ENCODE measurements at places on chromosomes 7 and 10. TPM values are rescaled to one million over a fixed set of nuclear protein-coding genes. Genes with fewer than 3 reads are reported as not detected.

PLXDC2 gene
- 143 TPM for total RNA-seq

NRP1 gene
- total RNA-seq, result 127 TPM

SLC26A5 gene
- 1.8 TPM for total RNA-seq

PLEKHA8 gene
- 8.8 TPM for total RNA-seq

DNA sequence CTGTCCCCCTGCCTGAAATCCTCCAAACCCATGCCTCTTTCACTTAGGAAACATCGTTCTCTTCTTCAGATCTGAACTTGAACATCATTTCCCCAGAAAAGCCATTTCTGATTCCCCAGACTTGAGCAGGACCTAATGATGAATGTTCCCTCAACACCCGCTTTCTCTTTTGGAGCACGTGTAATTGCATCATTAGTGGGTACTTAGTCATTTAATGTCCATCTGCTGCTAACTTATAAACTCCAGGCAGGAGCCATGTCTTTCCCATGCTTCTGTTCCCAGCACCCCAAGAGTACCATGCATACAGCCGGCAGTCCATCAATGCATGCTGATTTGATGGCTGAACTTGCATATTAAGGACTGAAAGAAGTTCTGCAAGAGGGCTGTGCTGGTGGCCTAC is 36.5 kb upstream of the ECHDC3 start:
- no peak for DNase-seq

DNA sequence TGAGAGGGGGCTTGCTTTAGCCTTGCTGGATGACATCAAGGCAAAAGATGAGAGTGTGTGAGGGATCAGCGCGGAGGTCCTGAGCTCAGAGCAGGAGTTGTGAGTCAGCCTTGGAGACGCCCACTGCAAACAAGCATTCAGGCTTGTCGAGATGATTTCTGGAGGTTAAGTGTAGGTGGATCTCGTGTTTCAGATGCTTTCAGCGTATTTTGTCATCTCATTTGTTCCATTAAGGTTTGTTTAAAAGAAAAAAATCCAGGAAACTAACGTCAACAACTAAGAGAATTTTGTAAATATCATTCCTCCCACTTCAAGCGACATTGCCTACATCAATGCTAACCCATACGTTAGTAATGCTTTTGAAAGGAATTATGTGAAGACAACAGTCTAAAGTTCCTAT is 715.4 kb upstream of the NRP1 start:
- no peak for DNase-seq

DNA sequence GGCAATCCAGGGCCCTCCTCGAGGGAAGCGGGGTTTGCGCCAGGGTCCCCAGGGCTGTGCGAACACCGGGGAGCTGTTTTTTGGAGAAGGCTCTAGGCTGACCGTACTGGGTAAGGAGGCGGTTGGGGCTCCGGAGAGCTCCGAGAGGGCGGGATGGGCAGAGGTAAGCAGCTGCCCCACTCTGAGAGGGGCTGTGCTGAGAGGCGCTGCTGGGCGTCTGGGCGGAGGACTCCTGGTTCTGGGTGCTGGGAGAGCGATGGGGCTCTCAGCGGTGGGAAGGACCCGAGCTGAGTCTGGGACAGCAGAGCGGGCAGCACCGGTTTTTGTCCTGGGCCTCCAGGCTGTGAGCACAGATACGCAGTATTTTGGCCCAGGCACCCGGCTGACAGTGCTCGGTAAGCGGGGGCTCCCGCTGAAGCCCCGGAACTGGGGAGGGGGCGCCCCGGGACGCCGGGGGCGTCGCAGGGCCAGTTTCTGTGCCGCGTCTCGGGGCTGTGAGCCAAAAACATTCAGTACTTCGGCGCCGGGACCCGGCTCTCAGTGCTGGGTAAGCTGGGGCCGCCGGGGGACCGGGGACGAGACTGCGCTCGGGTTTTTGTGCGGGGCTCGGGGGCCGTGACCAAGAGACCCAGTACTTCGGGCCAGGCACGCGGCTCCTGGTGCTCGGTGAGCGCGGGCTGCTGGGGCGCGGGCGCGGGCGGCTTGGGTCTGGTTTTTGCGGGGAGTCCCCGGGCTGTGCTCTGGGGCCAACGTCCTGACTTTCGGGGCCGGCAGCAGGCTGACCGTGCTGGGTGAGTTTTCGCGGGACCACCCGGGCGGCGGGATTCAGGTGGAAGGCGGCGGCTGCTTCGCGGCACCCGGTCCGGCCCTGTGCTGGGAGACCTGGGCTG is 26.0 kb downstream of the PRSS2 start:
- no peak for DNase-seq

DNA sequence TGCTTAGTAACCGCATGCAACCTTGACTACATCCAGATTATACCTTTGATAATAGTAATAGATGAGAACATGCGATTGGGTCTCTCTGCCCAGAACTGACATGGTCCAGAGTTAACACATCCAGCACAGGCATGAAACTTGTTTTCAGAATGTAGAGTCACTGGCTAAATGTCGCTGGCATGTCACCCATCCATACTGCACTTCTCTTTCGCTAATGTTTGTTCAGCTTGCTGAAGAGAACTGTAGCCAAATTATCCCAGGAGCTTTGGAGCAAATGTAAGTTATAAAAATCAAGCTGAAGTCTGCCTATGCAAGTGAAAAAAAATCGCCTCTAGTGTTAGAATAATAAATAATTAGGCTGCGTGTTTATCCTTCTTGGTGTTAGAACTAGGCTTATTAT is 98.2 kb downstream of the PRTFDC1 start:
- no peak for DNase-seq

- DNase-seq, result no peak
These were observed 104.1 kb downstream of the ARHGAP22 start for GRCh38 chr10:48500771-48501170.

DNA sequence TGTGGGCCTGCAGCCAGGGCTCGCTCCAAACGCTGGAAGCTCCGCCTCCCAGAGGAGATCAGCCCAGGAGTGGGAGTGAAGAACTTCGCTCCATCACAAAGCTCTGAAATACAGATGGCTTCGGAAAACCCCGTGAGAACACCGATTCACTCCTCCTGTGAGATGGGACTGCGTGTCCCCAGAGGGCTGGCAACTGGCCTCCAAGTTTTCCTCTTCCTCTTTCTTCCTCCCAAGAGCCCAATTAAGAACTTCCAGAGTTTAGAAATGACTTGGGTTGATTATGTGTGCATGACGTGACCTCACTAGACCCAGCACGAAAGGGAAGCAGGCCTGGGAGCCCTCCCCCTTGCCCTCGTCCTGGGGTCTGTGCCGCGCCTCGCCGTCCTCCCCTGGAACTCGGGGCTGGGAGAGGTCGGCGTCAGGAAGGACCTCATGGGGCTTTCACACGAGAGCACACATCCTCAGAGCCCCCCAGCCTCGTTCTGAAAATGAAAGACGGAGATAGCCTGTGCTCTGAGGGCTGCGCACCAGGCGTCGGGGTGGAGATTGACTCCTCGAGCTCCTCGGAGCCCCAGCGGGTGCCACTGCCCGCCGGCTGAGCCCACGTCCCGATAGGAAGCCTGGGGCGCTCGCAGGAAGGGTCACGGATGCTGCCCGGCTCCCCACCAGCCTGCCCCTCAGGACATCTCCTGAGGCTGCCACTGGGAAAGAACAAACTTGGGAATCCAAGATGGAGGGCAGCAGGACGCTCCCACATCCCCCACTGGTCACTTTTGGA is 37.8 kb downstream of the PTPRN2 start:
- peak; percentile 42 for DNase-seq

DNA sequence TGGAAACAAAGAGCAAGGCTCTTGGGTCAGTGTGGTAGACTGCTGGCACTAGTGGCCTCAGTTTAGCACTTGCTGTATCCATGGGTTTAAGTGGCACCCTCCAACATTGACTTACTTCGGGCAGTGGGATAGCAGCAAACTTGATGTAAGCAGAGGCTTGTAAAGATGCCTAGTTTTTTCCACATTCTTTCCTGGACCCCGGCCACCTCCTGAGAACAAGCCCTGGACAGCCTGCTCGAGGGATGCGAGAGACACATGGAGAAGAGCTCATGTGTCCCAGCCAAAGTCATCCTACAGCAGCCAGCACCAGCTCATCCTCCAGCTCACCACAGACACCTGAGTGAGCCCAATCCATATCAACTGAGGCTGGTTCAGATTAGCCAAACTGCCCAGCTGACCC is 142.7 kb upstream of the PCBD1 start:
- no peak for DNase-seq

DNA sequence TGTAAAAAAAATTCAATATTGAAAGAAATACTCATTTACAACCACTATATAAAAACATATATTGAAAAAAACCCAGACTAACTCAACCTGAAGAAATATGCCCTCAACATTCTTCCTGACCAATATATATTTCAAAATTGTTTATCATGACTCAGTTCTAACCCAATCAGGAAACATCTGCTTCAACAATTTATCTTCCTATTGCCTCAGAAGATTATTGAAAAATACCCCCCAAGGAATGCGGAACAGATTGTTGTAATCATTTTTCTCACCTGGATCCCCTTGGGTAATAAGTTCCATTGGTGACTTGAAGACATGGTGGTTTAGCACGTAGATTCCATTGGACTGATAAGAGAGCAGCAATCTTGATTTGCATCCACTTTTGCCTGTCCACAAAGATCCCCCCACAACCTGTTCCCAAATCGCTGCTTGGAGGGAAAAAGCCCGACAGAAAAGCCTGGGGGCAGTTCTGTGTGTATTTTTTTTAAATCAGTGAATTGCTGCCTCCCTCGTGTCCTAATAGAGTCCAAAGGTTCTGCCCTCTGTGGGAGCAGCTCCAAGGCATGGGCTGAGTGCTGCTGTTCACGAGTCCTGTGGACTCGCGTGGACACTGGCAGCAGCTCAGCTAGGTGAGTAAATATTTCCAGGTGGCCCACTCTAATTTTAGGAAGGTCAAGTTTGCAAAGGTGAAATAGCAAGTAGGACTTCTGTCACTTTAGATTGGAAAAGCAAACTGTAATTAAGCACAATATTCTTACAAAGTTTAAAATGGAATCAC is 5.9 kb upstream of the INHBA start:
- DNase-seq, result no peak

DNA sequence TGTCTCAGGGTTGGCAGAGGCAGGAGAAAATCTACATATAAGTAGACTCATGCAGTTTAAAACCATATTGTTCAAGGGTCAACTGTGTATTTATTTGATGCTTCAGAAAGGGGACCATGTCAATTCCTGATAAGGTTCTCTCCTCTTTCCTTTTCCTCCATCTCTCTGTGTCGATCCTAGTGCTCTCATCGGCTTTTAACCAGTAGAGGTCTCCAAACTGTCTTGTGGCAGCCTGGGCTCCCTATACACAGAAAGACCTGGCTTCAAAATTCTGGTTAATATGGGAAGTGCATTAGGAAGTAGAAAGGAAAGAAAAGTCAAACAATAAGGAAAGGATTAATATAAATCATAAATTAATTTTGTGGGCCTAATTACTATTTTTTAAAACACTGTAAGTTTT is 304.4 kb upstream of the C7orf33 start:
- no peak for DNase-seq

DNA sequence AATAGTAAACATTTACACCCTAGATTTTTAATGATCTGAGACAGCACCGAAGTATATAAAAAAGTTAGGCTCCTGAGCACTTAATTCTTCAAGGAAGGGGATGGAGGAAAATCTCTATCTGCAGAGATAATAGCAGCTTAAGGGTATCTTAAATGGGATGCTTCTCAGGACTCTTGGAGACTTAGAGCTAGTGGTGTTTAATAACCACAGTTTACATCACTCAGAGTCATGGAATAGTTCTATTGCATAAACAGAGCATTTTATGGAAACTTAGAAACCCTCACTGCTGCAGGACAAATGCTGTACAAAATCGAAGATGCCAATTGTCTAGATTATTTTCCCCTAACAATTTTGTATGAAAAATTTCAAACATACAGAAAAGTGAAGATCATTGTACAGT is 398.9 kb upstream of the GALNT17 start:
- DNase-seq, result no peak

DNA sequence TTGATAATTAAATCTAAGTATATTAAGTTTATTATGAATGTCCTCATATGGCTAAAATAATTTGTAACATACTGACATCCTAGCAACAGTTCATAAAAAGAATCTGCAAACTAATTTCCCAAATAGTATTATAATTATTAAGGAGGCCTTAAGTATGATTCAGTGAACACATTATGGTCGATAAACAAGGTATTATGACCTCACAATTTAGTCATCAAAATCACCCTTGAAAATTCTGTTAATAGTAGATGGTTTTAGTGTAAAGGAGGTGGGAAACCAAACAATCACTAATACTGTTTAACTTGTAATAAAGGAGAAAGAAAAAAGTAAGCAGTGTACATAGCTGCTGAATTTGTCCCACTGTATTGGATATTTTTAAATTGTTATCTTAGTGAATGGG is 2.1 kb downstream of the ETV1 start:
- DNase-seq, result no peak

DNA sequence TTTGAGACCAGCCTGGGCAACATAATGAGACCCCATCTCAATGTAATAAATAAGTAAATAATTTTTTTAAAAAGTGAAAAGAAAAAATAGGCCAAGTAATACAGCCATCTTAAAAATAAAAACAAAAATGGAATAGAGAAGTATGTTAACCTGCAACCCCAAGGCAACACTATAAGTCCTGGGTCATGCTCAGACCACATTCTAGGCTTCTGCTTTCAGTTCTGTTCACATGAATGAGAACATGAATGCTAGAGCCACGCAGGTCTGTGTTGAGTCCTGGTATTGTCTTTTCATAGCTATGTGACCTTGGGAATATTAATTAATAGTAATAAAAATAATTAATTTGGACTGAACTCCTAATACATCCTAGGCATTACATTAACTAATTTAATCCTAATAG is 284.0 kb downstream of the AUTS2 start:
- DNase-seq, result no peak

GRCh38 chr10:109956454-109957091 is 33.3 kb upstream of the XPNPEP1 start:
- DNase-seq, result no peak

DNA sequence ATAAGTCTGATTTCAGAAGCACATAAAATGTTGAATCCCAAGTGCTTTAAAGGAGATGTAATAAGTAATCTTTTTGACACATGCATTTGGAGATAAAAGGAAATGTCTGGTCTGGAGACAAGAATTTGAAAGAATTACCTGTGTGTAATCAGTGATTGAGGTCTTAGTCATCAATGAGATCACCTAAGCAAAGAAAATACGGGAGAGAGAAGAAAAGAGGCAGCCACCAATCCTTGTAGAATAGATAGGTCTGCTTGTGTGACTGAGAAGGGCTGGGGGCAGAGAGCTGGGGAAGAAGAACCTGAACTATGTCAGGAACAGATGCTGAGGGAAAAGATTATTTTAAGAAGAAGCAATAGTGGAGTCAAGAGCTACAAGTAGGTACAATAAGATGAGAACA is 49.3 kb upstream of the ITPRID1 start:
- DNase-seq, result no peak

DNA sequence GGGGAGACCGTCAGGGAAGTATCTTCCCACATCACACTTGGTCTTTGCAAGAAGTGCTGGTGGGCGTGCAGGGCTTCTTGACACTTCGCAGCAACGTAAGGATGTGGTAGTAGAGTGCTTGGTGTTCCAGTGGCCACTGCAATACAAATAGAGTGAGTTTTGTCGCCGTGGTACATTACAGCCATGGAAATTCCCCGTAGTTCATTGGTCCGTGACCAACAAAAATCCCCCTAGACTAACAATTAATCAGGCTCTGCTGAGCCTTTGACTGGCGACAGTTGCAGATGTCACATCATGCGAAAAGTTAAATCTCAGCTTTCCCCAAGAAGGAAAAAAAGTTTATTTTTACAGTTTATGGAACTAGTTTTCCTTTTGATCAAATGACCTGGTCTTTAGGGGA is 134.7 kb downstream of the MGMT start:
- DNase-seq, result no peak

- DNase-seq, result peak; percentile 6
These were observed 28.4 kb downstream of the RASGEF1A start for GRCh38 chr10:43238462-43238861.

Data from lower lobe of right lung (tissue), 2 donors.